ENCODE measurements at places on chromosomes 4 and X.

DNA sequence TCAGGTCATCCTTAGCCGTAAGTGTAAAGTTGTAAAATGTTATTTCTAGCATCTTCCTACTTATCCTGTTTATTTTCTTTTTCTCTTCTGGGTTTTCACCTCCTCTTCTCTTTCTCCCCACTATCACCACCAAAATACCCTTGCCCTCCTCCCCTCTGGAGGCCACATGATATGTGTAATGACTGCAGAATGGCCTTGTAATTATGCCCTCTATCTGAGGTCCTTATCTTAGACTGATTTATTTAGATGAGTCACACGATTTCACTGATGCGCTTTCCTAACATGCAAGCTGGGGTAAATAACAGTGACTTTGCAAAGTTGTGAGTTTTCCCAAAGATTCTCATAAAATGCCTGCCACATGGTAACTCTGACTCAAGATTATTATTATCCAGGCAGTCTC, 231.8 kb upstream of the GPRIN3 start:
- DNase-seq: no peak

DNA sequence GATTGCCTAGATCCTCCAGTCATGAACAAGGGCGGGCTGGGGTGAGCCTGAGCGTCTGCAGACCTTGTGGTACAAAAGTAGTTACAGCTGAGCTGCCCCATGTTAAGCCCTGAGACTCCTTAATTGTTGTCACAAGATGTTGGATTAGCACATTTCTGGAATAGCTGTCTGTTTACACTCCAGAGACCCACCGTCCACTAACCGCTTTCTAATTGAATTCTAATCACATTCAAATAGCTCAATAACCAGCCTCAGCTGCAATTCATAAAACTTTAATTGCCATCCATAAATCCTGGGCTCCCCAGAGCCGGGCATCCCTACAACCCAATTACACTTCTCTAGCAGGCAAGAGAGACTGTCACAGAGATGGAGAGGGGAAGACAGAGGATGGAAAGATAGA, 1.6 kb upstream of the GSX2 start:
- DNase-seq: no peak

GRCh38 chrX:281166-281999, at the start of gene PLCXD1:
TSS of gene PLCXD1 (plus strand) at chrX:281381. CDS start at chrX:284188, 2,807 bp downstream.
- no peak for DNase-seq

GRCh38 chr4:6472387-6473263, at the start of gene PPP2R2C:
TSS of gene PPP2R2C (minus strand) at chr4:6472614. CDS start at chr4:6472229, 385 bp downstream.
- DNase-seq: no peak

DNA sequence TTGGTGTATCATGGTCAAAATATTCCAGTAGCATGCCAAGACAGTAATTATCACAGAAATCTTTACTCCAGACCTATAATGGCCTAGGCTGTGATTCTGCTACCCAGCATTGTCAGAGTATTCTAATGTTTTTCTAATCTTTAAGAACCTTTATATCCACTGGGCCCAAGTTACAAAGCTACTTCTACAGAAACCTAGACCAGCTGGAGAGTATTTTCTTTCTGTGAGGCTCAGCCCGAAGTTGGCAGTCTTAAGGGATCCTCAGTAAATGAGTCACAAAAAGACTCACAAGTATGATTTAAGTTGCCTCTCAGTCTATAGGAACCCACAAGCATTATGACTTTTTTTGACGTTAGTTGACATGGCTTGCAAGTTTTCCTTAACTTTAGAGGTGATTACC, 638.5 kb upstream of the FAM241A start:
- DNase-seq: no peak

DNA sequence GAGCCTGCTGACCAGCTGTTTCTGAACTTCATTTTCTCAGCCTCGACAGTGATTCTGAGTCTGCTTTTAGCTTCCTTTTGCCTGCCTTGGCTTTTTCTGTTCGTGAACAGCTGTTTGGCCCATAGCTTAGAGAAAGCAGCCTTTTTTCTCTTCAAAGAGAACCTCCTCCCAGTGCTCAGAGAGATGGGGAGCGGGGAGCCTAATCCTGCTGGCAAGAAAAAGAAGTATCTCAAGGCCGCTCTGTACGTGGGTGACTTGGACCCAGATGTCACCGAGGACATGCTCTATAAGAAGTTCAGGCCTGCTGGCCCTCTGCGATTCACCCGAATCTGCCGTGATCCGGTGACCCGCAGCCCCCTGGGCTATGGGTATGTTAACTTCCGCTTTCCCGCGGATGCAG, 756 bp downstream of the PABPC5 start:
- no peak for DNase-seq

DNA sequence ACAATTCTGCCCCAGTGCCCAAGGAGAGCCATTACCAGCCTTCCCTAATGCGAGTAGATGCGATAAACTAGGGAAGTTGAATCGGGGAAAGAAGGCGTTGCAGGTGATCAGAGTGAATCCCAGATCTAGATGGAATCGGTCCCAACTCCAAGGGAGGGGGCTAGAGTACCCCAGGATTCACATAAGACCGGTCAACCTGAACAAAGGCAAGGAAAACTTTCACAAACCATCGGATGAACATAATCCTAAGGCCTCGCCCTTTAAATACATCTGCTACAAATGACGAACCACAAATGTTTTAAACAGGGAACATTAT, 11.2 kb upstream of the ZCCHC13 start:
- no peak for DNase-seq

- DNase-seq: no peak
Measured at GRCh38 chr4:94834501-94834900, 76.7 kb downstream of the BMPR1B start.

- DNase-seq: no peak
Measured at GRCh38 chrX:1466232-1466661, 13.5 kb upstream of the ASMTL start.

- DNase-seq: no peak
Measured at GRCh38 chr4:177530561-177530960, 88.3 kb upstream of the AGA start.

DNA sequence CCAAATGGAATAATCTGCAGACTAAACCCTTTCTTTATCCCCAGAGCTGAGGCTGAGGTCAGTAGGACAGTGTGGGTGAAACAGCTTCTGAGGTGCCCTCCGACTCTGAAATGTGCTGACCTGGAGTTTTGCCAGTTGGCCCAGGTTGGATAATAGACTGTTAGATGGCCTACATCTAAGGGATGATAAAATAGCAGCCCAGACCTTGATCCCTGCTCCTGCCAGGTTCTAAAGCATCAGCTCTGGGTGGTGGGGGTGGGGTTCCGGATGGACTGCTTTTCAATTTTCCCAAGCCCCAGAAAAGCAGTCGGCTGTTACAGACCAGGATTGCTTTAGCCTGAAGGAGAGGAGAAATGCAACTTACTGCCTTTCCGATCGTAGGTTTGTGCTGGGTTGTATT, 110.4 kb downstream of the NHS start:
- DNase-seq: no peak

DNA sequence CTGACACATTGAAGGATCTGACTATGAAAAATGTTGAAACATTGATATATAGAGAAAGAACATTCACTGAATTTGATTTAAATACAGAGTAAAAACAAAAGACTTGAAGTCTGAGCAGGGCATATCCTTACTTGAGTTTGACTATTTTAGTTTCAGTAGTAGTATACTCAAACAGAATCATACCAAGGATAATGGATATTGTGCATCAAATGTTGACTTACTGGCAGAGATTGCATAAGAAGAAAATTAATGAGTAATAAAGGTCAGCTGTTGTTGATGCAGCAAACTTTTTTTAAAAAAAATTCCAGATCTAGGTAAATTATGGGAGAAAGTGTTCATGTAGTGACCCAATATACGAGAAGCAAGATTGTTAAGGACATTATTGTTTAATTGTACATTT, 94.5 kb upstream of the APOOL start:
- DNase-seq: no peak

GRCh38 chr4:121376556-121376955, 4.3 kb downstream of the QRFPR start:
- DNase-seq: no peak

DNA sequence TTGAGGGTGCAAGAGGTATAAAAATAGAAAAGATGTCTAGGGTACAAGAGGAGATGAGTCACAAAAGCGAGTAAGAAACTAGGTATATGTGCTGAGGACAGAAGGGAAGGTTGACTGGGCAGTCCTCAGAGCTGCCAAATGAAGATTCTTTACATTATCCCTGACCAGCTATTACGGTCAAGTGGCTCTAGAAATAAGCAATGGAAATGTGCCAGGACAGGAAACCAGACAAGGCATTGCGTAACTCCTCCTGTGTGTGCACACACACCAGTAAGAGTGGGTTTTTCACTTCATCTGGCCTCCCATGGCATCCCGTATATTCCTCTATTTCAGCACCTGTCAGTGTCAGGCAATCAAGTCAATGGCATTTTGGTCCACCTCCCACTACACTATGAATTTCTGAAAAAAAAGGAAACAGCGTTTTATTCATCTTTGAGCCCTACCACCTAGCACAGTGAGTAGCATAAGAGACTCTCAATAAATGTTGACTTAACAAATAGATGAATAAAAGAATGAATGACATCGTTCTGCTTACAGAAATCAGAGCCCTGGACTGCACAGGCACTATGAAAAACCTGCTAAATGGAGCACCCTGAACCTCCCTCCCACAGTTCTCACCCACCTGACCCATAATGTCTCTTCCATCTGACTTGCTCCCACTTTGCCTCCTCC, 62.6 kb upstream of the KLF3 start:
- DNase-seq: peak; percentile 65

GRCh38 chrX:153338836-153339235, 4.9 kb downstream of the ZNF275 start:
- no peak for DNase-seq

DNA sequence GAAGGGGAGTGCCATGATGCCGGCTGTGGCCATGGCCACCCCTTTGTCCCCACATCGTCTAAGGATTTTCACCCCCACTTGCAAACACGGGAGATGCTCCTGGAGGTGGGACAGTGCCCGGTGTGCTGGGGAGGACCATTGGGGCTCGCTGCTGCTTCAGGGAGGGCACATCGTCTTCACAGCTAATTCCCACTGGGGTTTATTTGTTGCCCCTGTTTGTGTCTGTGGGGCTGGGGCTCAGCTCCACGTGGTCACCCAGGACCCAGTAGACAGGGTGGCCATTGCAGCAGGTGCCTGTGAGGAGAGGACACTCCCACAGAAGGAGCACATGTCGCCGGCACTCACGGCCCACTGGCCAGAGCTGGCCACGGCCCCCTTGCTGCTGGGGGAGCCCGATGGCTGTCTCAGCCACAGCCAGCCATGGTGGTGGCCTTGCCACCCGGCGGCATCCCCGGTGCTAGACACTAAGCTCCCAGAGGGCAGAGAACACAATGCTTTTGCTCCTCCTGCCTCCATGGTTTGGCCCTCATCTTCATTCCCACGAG, 27.8 kb upstream of the GRPEL1 start:
- no peak for DNase-seq

DNA sequence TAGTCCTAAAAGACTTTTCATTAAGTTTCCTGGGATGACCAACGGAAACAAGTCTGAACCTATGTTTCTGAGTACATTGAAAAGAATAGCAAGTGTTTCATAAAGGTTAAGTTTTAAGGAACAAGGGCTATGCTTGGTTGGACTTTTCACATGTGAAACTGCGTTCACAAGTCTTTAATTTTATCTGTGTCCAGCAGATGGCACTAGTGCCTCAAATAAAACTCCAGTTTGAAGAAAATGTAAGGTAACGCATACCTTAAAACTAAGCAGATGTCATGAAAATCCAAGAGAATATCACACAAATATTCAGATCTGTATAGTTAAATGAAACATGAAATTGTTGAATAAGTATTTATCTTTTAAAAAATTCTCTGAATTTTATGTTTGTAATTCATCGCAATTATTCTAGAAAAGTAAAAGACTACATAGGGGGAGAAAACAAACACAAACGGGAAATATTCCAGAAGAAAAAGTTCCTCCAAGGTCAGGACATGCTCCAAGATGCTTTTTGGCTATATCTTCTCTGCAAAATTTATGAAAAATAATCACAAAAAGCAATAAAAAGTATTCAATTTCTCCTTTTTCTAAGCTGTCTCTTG, 89.6 kb upstream of the MAD2L1 start:
- DNase-seq: peak; percentile 58

DNA sequence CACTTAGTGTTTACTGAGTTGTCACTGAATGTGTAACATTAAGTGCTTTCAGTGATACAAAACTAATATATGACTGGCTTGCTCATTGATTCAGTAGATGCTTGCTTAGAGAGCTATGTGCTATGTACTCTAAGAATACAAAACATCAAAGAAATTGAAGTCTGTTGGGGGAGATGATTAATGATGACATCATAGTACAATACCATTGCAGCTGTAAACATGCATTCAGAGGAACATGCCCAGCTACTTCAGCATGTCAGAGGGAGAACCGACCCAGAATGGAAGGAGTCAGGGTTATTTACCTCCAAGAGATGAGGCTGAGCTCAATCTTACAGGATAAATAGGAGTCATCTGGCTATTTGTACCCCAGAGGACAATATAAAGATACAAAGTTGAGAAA, 290.8 kb downstream of the TENM3 start:
- no peak for DNase-seq

GRCh38 chrX:71053217-71053621, 14.9 kb downstream of the SNX12 start:
- DNase-seq: no peak

- DNase-seq: no peak
Measured at GRCh38 chr4:141077611-141078225, 55.6 kb downstream of the RNF150 start.

DNA sequence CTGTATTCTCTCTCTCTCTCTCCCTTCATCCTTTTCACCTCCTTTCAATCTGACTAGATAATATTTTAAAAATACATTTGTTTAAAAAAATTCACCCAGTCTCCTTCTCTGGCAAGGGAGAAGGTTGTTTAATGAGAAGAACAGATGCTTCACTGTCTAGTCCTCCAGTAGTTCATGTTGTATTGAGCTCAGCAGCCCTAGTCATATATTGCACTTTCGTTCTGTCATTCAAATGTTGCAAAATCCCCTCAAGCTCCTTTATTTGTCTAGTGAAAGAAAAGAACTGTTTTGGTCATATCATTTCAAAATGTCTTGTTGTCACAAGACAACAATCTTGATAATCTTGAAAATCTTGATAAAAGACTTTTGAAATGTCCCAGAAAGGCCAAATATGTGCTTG, 248.0 kb downstream of the GALNTL6 start:
- no peak for DNase-seq

- no peak for DNase-seq
Measured at GRCh38 chr4:8319731-8320385, 50.3 kb downstream of the HTRA3 start.

DNA sequence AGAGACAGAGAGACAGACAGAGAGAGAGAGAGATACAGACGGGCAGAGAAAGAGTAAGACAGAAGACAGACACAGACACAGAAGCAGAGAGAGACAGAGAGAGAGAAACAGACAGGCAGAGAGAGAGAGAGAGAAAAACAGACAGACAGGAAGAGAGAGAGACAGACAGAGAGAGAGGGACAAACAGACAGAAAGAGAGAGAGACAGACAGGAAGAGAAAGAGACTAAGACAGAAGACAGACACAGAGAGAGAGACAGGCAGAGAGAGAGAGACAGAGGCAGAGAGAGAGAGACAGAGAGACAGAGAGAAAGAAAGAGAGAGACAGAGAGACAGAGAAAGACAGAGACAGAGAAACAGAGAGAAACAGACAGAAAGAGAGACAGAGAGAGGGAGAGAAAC, 27.2 kb upstream of the NAA11 start:
- DNase-seq: no peak

All from AML-193 (cell line).